ENCODE measurements at places on chromosomes 13 and 19.

DNA sequence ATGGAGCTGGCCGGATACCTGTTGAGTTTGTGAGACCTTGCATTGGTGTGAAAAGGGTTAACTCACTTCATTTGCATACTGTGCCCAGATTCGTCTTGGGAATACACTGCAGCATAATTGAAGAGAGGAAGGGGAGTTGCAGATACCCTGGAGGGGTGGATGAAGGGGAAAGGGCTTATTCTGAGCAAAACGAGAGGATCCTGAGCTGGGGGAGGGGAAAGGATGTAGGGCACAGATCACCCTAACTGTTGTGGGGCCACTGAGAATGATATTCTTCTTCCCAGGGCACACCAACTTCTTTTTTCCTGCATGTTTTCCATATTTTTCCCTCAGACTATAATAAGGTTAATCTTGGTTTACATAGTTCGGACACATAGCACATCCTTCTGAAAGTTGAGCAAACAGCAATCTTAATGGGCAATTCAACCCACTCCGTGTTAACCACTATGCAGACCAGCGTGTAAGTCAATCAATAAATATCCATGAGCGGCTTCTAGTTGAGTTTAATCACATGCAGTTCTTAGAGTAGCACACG lies 11.7 kb upstream of the PTPRS start:
- no peak for DNase-seq

- no peak for DNase-seq
Observed at GRCh38 chr13:96025283-96025682, 27.9 kb downstream of the UGGT2 start.

DNA sequence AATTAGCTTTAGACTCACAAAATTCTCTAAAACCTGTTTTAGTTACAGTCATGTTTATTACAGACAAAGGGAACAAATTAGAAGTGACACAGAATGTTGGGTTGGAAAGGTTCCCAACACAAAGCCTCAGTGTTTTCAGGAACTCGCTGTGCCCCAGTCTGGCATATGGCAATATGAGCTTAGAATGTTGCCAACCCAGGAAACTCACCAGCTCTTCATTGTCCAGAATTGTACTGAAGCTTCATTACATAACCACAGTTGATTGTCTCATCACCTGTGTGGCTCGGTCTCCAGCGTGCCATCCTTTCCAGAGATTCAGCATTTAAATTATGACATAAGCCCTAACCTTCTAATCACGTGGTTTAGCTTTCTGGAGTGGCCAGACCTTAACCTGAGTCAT lies 19.1 kb downstream of the ZNF264 start:
- DNase-seq, result no peak

DNA sequence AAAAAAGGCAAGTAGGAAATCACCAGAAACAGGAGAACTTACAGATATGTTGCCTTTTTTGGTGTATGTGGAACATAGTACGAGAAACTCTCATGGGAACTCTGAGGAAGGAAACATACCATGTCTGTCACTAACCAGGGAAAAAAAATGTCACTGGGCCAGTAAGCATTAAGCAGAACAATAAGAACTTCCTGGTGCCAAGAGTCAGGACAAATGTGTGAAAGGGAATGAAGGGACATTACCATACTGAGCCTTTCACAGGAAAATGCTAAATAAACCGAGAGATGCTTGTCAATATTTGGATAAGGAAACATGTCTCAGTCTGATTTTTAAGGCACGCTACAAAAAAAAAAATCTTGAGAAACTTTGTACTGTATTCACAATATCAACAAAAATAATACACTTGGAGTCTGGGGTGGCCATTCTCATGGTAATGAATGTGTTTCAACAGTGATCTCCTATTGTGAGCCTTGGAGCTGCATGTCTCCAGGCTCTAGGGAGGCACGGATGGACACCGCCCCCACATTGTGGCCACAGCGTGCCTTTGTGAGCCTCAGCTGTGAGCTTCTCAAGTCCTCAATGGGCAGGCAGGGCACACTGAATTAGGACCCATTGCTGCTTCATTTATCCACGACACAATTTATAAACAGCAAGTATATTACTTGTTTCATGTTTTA lies 113.0 kb upstream of the ARGLU1 start:
- no peak for DNase-seq

GRCh38 chr19:37333457-37333856 lies 37.4 kb upstream of the ZNF527 start:
- DNase-seq, result no peak

- DNase-seq, result no peak
Observed at GRCh38 chr19:38733493-38734175, 10.6 kb downstream of the CAPN12 start.

GRCh38 chr13:70844391-70845108 lies 736.3 kb upstream of the KLHL1 start:
- DNase-seq, result no peak

GRCh38 chr19:5492635-5493409 lies 37.6 kb downstream of the ZNRF4 start:
- DNase-seq, result no peak

DNA sequence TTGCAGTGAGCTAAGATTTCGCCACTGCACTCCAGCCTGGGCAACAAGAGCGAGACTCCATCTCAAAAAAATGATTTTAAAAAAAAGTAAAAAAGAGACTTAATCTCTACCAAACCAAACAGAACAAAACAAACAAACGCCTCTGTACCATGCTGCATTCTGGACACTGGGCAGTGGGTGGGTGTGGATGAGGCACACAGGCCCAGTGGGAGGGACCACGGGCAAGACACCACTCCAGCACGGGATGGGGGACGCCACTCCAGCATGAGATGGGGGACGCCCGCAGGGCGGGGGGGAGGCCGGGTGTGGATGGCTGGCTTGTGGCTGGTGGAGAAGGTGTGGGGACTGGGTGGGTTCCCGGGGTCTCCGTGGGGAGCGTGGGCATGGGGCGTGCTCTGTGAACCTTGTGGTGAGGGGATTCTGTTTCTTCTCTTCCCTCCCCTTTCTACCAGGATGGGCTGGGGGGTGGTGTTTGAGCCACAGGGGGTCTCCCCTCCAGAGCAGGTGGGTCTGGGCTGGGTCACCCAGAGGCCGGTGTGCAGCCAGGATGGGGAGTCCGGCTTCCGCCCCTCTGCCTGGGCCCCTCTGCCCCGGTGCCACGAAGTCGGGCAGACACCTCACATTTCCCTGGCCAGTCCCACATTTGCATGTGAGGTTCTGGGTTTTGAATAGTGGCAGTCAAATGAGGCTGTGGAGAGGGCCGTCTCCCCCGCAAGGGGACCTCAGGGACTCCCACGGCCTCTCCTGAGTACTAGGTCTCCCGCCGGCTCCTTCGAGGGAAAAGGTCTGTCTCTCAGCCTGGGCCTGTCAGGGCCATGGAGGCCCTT lies 23.9 kb upstream of the MATK start:
- DNase-seq, result no peak

DNA sequence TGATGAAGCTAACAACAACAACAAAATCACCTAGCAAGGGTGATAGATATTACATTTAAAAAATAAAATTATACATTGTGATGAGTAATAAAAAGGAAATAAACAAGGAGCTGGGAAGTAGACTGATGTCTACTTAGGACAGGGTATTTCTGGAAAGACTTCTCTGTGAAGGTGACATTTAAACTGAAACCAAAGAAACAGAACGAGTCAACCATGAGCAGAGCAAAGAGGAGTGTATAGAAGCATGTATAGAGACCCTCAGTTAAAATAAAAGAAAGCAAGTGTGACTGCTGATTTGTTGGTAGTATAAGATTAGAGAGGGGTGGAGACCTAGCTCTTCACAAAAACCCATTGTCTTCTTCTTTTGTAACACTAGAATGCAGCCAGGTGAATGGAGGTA lies 53.0 kb upstream of the TDRD3 start:
- DNase-seq, result no peak

DNA sequence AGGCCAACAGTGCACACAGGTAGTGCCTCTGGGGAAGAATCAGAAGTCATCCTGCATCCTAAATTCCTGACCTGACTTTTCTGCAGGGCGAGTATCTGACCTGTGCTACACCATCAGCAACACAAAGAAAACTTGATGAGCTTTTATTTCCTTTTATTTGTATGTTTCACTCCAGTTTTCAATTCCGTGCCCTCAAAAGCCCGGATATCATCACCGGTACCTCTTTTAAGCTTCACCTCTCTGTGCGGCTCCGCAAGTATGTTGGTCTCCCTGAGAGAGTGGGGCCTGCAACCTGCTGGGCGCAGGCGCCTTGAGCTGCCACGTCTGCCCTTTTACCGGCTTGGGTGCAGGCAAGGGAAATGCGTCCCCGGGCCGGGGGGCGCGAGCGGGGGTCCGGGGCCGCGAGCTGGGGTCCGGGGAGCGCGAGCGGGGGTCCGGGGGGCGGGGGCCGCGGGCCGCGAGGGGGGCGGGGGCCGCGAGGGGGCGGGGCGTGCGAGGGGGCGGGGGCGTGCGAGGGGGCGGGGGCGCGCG lies 4.3 kb upstream of the DUXA start:
- peak; percentile 11 for DNase-seq

- no peak for DNase-seq
Observed at GRCh38 chr13:29457299-29457698, 138.2 kb downstream of the SLC7A1 start.

- no peak for DNase-seq
Observed at GRCh38 chr13:29454931-29455481, 140.5 kb downstream of the SLC7A1 start.

DNA sequence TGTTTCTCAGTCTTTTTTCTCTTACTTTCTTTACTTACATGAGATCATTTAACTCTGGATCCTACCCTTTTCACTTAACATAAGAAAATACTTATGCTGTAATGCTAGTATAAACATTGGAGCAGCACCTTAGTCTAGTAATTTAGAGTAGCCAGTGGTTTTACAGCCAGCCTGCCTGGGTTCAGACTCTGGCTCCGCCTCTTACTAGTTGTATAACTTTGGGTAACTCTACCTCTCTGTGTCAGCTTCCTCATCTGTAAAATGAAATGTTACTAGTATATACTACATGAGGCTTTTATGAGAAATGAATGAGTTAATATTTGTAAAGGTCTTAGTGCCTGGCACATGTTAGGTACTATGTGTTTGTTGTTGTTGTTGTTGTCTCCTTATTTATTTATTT lies 5.6 kb downstream of the CDADC1 start:
- no peak for DNase-seq

DNA sequence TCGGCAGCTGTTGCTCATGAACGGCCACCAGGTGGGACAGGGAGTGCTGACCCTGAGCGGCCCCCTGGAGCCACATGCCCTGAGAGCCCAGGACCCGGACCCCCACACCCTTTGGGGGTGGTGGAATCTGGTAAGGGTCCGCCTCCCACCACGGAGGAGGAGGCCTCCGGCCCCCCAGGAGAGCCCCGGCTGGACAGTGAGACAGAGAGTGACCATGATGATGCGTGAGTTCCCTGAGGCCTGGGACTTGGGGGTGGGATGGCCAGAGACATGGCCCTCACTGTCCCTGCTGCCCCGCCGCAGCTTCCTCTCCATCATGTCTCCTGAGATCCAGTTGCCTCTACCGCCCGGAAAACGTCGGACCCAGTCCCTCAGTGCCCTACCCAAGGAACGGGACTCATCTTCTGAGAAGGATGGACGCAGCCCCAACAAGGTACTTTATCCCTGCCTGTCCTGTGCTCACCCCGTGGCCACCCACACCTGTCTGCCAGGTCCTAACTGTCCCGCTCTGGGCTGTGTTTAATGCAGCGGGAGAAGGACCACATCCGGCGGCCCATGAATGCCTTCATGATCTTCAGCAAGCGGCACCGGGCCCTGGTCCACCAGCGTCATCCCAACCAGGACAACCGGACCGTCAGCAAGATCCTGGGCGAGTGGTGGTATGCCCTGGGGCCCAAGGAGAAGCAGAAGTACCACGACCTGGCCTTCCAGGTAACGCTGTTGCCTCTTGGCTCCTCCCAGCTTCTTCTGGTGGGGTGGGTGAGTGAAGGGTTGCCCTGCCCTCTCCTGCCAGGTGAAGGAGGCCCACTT lies 14.7 kb upstream of the PRR19 start:
- DNase-seq, result no peak

GRCh38 chr13:98143157-98143553 lies 261 bp downstream of the FARP1 start:
- DNase-seq, result no peak

DNA sequence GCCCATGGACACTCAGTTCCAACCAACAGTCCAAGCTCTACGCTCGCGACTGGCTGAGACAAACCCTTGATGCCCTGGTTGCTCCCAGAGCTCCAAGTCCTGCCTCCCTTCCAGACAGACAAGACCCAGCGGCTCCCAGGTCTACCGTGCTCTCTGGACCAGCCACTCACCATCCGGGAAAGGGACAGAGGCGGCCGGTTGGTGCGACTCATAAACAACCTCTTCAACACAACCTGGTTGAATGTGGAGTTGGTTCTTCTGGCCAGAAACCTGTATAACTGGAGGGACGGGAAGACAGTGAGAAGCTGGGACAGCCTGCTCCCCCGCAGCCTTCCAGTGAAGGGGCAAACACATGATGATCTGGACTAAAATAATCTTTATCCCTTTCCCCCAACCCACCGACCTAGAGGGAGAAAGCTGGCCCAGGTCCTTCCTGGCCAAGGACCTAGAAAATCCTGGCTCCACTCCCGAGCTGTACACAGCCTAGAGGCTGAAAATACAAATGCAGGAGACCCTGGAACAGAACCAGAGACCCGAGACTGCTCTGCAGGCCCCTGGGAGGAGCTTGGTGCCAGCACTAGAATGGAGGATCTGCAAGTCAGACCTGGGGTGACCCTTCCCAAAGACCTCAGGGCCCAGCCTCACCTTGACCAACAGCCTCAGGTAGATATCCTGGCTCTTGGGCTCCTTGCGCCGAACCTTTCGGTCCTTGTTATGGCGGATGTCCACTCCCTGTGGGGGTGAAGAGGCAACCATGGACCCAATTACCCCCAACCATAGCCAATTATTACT lies 1.6 kb downstream of the RPL18 start:
- DNase-seq, result peak; percentile 35

DNA sequence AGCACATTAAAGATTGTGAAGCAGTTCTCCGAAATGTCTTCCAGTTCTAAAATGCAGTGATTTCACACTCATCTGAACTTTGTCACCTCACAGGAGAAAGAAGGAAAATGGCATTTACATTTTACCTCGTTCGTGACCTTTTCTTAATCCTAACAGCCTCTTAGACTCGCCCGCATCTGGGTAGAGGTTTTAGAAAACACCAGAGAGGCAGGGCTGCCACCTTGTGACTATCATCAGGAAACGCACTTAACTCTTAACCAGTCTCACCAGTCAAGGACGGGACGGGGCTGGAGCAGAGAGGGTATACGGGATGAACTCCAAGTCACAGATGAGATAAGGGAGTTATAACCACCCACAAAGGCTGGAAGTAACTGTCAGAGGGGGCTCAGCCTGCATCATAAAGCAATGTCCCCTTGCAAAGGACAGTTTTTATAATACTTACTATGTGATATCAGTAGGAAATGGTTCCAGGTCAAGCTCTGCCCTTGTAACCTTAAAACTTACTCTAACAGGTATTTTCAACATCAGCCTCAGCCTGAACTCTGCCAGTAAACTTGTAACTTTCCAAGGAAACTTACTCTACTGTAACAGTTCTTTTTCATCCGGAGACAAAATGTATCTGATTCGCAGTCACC lies 8.6 kb upstream of the CEACAM6 start:
- DNase-seq, result peak; percentile 20

GRCh38 chr19:45766869-45767346 lies 2.1 kb downstream of the SIX5 start:
- DNase-seq, result no peak
